ENCODE measurements at places on chromosomes 2 and 18.

DNA sequence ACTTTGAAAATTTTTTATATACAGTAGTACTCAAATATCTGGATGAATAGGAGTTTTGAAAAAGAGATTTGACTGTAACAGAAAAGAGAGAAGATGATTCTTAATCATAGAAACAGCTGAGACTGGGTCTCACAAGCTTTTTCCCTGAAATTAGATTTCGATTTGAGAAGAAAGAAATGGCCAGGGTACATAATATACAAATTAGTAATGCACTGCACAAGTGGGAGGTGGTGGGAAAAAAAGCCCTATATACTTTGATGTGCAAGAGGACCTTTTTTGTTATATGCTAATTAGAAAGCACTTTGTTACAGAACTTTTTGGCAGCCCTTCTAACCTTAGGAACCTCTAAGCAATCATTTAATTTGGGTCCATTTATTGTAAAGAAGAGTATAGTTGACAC is 62.9 kb downstream of the EML4 start:
- no peak for DNase-seq

DNA sequence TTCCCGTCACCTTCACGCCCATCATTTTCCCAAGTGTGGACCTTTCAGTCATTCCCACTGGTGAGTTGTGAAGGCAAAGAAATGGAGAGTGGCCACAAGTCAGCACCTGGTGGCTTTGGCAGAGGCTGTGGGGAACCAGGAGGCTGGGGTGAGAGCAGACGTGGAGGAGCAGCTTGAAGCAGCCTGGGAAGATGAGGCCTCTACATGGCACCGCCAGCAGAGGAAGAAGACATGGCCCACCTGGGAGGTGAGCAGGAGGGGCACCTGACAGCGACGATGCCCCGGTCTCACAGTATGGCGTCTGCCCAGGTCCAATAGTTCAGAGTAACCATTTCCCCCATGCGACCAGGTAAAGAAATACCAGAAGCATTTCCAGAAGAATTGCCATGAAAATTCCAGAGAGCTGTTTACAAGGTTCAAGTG is 69.0 kb downstream of the TPO start:
- no peak for DNase-seq

DNA sequence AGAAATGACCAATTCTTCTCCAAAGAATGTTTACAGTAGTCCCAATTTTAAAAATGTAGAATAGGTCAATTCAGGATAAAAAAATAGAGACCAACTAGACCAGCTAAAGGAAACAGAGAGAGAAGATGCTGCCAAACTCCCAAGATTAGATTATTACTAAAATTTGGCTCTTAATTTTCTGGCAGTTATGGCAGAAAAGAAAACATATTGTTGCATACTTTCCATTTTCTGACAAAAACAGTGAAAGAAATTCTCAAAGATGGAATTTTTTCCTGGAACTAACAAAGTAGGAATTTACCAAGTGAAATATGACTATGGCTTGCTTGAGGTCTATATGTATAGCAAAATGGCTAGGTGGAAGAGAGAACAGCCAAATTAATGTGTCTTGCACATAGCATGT is 138.3 kb upstream of the STK17B start:
- no peak for DNase-seq

DNA sequence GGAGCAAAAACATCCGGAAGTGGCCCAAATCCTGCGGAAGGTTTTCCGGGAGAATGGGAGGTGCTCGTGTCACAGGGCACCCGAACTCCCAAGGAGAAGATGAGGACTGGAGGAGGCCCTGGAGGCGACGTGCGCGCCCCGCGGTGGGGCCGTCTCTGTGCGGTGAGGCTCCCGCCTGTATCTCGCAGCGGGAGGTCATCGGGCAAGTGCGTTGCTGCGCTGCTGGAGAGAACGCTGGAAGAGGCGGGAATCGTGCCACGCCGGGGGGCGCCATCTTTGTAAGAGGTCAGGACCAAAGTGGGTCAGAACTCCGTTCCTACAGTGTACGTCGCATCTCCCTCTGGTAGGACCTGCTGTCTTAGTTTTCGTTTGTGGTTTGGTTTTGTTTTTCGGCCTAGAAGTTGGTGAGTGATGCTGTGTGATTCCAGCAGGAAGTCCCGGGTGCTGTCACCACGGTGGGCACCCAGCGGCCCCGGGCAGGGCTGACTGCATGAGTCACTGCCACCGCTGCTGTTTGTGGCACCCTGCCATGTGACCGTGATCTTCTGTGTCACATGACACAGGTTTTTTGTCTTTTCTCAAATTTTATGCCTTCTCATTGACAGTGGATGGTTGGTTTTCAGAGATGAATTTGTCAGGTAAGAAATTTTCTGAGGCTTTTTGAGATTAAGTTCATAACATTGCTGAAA is 21.5 kb upstream of the ATP9B start:
- DNase-seq = no peak

DNA sequence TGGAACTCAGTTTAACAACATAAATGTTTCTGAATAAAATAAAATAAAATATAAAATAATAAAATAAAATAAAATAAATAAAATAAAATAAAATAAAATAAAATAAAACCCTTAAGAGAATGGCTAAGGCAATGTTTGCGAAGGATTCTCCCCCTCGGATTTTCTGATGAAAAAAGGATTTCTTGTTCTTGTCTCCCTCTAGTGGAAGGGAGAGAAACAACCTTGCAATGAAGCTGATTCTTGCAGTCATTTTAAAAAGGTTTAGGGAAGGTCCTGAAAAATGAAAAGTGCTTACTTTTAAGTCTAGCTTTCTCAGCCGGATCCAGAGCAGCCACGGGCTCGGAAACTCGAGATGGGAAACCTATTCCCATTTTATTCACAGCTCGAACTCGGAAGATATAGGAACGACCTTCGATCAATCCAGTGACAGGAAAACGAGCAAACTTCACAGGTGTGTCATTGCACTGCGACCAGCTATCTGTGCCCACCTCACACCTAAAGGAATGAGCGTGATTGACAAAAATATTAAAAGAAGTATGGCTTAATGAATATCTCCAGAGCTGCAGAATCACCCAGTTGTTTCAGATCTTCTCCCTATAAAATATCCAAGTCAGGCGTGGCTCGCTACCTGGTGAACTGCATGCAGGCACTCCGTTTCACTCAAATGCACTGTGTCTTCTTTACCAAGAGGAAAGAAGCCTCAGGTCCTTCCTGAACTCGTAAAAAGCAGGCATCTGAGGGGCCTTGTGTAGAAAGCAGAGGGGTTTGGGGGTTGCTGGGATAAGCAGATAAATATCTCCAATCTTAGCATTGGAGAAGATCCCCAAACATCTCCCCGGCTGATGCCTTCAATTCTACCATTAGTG is 68.1 kb downstream of the MYOM1 start:
- no peak for DNase-seq

DNA sequence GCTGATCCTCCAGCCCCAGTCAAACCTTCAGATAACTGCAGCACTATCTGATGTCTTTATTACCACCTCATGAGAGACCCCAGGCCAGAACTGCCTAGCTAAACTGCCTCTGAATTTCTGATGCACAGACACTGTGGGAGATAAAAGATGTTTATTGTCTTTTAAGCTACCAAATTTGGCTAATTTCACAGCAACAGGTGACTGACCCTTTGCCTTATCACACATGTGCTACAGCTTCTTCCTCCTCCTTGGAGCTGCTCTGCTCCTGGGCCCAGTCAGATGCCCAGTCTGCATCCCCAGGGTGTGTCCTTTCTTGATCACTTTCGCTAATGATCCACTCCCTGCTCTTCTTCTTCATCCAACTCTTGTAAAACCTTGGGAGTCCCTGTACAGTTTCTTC is 19.6 kb upstream of the ACOXL start:
- DNase-seq = no peak

- DNase-seq = no peak
These were observed 37.1 kb downstream of the BCL11A start for GRCh38 chr2:60516383-60516811.

DNA sequence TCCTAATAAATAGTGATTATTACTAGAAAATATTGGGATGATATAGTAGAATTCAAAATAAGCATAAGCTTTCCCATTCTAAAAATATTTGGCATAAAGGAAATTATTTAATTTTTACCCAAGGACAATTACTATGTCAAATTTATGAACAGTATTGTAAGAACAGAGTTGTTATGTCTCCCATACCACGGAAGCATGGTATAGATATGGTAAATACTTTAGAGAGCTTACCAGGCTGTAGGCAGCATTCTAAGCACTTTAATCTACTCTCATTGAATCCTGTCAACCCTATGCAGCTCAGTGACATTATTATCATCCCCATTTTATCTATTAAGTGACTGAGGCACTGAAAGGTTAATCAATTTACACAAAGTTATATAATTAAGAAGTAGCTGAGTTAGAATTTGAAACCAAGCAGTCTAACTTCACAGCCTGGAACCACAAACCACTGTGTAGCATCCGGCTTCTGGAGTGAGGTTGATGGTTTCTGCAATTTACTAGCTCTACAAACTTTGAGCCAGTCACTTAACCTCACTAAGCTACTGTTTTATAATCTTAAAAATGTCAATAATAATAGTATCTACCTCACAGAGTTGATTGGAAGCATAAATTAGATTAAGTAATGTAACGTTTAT is 323.7 kb downstream of the ARHGAP15 start:
- no peak for DNase-seq

DNA sequence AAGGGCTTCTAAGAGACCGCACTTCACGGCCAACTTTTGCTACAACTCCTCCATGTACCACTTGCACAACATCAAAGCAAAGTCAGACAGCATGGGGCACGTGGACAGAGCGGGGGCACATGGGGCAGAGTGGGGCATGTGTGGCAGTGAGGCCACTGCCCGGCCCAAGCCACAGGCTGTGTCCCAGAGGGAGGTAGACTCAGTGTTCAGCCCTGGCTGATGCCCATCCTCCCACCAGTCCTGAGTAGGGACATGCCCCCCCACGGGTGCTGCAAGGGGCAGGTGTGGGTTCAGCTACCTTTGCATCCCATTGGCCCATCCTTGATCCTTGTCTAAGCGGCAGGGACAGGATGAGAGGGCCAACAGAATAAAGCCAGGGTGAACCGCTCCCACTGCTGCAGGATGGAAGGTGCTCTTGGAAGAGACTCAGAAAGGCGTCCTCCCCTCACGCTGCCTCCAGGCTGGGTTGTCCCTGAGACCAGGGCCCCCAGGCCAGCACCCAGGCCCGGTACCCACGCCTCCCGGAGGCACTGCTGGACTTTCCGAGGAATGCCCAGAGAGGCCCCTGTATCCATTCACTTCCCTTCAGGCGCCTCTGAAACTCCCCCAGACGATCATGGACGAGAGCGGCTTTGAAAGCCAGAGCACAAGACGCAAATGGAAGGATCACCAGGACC is 218.2 kb downstream of the NDUFA10 start:
- DNase-seq = peak; percentile 18

DNA sequence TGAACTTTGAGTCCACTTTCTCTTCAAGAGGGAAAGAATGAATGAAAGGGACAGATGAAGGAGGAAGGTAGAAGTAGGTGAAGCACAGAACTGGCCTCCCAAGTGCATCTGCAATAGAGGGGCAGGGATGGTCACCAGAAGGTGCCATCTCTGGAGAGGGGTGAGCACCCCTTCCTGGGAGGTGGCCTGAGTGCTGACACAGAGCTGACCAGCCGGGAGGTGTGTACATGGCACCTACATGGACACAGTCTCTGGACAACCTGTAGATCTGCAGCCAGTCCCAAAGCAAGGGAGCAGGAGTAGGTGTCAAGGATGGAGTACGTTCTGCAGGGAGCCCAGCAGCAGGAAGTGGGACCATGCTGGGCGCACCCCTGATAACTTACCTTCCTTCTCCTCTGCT is 83.2 kb downstream of the TFCP2L1 start:
- DNase-seq = no peak

DNA sequence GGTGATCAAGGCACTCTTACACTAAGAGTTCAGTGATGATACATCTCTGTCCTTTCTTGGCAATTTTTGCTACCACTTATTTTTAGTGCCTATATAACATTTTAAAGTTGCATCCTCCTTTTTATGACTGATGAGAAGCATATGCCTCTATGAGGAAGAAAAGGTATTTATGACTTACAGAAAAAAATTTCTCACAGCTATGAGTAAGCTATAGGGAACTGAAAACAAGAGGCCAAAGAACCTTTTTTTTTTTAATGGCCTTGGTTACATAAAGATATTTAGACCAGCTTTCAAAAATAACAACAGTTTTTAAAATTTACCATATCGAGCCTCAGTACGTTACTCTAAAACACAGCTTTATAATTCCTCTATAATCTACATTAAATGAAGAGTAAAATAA is 21.3 kb downstream of the MBD5 start:
- DNase-seq = no peak

DNA sequence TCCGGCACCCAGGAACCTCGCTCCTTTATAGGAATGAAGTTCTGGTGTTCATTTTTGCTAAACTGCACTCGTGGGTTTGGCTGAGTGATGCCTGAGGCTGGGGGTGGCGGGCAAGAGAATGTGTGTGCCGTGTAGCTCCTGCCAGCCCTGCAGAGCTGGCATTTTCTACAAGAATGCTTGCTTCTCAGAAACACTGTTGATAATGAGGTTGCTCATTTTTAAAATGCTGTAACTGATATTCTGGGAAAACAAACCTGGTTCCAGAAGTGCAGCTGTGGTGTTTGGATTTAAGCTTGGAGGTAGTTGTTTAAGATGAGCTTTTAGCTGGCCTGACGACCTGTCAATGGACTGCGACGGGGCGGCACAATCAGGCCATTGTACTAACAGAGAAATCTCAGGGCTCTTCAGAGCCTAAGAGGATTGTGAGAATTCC is 511.9 kb upstream of the TNP1 start:
- no peak for DNase-seq

DNA sequence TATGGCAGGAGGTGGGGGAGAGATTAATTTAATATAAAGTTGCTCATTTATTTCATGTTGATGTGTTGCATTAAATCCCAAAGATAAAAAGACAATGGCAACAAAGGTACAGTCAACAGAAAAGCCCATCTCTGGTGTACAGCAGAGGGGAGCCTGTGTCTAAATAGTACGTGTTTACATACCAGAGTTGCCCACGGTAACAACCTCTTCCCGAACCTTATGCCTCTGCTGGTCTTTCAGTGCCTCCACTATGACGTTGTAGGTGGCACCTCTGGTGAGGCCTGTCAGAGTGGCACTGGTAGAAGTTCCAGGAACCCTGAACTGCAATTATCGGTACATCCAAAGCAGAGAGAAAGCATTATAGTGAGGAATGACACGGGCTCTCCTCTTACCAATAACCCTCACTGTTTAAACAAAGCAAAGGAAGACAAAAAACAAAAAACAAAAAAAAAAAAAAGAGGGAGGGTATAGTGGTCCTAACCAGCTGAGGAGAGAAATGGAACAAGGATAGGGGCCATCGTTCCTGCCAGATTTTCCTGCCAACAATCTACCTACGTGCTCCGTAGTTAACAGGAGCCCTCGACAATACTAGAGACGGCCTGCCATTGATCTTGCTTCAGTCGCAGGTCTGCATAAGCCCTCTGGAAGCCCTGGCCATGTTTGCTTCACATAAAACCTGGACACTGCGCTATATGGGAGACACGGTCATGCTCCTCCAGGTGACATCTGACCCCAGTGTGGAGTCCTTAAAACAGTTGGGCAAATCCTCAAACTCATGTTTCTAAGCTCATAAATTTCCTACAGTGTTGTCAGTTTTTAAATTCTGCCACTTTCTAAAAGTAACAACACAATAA is 58.5 kb downstream of the ATIC start:
- DNase-seq = no peak

GRCh38 chr2:225488743-225489142 is 89.2 kb downstream of the NYAP2 start:
- DNase-seq = no peak

Measured in activated CD4-positive, CD25-positive, alpha-beta regulatory T cell treated with anti-CD3 and anti-CD28 coated beads, Interleukin-2, amount 50 U/mL, for 72 hours (primary cell).